H1 (cell line): ENCODE measurements at places on chromosomes 12 and 14.
A peak's percentile ranks its signal among the peaks of the same experiment; 100 is the strongest.

GRCh38 chr12:34296143-34297041 is 274.1 kb downstream of the ALG10 start:
- DNase-seq: no peak

GRCh38 chr12:124802361-124802760 is 61.3 kb downstream of the SCARB1 start:
- DNase-seq: no peak

DNA sequence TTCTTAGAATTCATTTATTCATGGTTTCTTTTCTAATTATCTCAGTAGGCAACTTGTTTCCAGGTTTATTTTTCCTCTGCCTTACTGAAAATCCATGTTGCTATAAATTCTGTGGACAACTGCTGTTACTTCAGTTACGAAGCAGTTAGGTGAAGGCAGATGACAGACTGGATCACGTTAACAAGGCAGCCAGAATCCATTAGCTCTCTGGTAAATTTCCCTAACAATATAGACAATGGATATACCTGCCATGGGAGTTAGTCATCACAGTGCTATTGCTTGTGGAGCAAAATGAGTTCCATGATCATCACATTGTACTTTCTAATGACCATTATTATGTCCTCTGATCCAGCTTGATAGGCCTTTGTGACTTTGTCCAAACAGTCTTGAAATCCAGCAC is 291.5 kb downstream of the NELL2 start:
- no peak for DNase-seq

DNA sequence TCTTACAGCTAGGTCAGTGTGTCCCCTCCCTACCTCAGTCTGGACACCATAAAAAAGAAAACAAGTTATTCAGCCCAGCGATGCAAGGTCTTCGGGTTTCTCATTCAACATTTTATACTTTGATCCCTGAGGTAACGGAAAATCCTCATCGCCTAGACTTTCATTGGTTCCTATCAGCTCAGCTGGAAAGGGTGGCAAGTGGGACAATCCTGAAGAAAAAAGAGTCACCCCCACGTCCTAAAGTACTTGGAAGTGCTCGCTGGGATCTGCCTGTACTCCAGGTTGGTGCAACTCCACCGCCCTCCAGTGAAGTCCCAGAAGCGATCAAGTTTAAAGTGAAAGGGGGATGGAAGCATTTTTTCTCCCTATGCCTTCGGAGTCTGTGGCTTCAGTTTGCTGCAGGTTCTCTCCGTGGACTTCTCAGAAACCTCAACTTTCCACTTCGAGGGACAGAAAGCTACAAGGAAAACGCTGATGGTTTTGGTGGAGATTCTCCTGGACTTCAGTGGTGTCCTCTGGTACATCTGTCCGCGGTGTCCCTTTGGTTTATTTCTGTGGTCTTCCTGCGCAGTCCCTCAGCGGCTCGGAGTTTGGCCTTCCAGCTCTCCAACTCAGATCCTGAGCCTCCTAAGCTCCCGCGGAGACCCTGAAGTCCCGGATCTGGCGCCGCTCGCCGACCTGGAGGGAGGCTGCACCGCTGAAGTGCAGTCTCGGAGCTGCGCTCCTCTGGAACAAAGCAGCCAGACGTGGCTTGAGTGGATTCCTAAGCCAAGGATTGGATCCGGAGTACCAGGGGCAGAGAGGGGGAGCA is 1.8 kb upstream of the LRFN5 start:
- DNase-seq: no peak

GRCh38 chr12:115934877-115935276 is 342.6 kb downstream of the MED13L start:
- DNase-seq: no peak

DNA sequence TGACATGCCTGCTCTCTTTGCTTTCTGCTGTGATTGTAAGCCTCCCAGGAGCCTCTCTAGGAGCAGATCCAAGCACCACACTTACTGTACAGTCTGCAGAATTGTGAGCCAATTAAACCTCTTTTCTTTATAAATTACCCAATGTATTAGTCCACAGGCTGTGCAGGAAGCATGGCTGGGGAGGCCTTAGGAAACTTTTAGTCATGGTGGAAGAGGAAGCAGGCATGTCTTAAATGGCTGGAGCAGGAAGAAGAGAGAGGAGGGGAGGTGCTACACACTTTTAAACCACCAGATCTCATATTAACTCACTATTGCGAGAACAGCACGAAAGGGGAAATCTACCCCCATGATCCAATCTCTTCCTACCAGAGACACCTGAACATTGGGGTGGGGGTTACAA is 108.9 kb downstream of the DERA start:
- DNase-seq: no peak

DNA sequence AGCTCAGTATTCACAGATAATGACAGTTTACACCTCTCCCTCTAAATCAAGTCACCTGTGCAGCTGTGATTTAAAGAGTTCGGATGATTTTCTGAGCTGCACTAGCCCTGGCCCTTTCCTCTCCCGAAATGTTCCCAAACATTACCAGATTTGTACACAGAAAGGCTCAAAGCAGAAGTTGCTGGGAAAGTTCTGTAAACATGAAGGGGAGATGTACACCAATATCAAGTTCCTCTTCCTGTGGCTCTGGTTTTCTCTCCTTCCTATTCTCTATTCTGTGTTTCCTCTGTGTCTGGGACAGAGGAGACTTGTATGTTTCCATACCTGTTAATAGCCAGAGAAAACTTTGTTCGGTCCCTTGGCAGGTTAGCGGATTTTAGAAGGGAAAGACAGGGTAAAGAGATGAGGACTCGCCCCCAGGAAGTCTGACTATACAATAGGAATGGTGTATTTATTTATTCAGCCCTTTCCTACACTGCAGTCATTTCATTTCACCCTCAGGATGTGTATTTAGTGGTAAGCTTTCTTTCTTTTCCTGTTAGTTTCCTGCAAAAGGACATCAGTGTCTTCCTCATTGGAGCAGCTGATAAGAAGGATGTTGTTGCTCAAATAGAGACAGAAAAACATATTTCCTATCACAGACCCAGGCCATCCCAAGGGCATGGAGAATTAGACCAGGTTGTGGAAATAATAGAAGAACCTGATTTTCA is 7.6 kb upstream of the NUMB start:
- DNase-seq: no peak

GRCh38 chr14:96888593-96888992 is 91.4 kb downstream of the VRK1 start:
- DNase-seq: no peak

GRCh38 chr12:46382408-46382963 is 9.9 kb upstream of the SLC38A2 start:
- no peak for DNase-seq

DNA sequence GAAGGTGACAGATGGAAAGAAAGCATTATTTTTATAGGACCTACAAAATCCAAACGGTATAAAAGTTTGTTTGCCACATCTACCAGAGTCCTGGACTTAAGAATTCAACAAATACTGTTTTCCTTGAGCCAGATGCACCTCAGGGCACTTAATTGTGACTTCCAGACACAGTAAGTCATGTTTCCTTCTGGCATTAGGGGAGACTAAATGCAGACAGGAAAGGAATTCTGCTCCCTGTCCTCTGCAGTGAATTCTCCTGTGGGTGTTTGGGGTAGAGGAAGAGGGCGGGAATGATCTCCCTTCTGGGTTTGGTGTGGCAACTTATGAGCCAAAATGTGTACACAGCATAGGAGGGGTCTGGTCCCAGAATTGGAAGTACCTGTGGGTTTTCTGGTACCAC is 93.9 kb upstream of the ZDHHC17 start:
- DNase-seq: no peak

DNA sequence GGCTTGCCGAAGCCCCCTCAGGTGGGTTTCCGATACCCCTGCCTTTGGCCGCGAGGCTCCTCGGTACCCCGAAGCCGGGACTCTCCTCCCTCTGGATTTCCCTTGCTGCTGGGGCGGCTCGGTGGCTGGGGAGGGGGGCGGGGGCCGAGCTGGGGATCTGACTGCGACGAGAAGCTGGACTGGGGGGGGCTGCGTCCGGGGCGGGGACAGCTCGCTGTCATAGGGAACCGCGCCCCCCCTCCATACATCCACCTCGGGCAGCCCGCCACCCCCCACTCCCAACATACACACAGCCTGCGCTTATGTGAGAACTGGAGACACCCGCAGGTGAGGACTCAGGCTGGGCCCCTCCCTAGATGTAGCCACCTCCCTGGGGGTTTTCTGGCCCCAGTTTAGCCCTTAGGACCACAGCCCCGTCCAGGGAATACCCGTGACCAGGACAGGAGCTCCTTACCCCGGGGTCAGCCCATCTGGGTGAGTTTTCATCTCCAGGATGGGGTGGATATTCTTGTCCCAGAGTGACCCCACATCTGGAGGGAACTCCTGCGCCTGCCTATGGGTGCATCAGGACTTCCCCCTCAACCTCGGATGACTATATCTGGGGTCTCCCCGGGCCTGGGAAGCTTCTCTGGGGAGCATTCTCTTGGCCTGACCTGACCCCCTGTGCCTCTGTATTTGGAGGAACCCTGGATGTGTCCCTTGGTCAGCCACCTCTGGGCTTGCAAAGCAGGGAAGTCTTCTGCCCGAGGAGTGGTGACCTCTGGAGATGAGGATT is 687 bp downstream of the ASIC1 start:
- no peak for DNase-seq

GRCh38 chr12:117486840-117487659 is 125.6 kb upstream of the NOS1 start:
- no peak for DNase-seq

- DNase-seq: no peak
Measured at GRCh38 chr14:85953265-85953664, 423.3 kb downstream of the FLRT2 start.

DNA sequence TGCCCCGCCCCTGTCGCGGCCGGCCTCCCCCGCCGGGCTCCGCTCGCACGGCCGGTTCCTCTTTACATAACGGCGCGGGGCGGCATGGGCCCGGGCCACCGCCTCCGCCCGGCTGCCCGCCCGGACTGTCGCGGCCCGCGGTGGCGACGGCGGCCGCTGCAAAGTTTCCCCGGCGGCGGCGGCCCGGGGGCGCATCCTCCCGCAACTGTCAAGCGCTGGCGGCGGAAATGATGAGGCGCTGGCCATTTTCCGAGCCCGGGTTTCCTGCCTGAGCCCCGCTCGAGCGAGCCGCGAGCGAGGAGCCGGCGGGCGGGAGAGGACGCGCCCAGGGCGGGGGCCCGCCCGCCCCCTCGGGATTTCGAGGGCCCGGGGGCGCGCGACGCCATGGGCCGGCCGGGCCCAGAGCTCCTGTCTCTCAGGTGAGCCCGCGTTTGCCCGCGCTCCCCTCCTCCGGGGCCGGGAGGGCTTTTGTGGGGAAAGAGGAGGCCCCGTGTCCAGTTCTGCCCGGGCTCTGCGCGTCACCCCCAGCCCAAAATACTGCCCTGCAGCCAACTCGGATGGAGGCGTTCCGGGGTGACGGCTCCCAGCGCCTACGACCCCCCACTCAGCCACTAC is at the start of gene SH2B3:
Gene SH2B3 (plus strand): TSS at position 65 of the 615 bp plus-strand sequence. CDS start 12,223 bp downstream, outside the sequence.
- no peak for DNase-seq

DNA sequence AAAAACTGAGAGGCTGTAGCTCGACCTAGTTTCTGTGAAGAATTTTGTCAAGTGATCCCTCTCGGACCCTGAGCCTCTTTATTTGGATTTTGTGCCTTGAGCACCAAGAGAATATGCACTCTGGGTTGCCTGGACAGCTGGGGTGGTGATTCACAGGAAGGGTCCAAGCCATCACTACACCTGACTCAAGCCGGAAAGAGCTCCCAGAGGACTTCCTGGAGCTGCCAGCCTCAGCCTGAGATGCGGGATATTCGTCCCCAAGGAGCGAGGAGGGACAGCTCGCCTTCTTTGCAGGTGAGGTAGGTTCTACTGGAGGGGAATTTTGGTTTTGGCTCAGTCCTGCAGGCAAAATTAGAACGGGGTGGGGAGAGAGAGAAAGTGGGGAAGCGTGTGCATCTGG is 94.3 kb downstream of the GALNT8 start:
- no peak for DNase-seq

DNA sequence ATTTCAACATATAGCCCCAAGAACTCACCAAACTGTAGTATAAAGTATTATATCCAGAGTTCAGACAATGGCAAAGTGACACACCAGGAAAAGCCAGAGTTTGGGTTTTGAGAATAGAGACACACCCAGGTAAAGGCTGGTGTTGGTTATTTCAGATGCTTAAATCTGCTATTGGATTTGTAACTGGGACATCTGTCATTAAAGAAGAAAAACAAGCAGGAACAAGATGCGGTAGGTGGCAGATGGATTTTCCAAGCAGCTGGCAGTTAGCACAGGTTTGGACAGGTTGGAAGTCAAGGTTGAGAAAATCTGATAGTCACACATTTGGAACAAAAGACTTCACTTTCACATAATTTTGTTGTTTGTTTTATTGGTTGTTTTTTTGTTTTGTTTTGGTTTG is 14.4 kb upstream of the CDK17 start:
- DNase-seq: no peak

GRCh38 chr12:24360907-24361306 is 411.4 kb upstream of the SOX5 start:
- no peak for DNase-seq

- no peak for DNase-seq
Measured at GRCh38 chr12:119797090-119797489, 80.0 kb downstream of the CIT start.

- DNase-seq: no peak
Measured at GRCh38 chr12:95291501-95291900, 73.9 kb downstream of the VEZT start.

DNA sequence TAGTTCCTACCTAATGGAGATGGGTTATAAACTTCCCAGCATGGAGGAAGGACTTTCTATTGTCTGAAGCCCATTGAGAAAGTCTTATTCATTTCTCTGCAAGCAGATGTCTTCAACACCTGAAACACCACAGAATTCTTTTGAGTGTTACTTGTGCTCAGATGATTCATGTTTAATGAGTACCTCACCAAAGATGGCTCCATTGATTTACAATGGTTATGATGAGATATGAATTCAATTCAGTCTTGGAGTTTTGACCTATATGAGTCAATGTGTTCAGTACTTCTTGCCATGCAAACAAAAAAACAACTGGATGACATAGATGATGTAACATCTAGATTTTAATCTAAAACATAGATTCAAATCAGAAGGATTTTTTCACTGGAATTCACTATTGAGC is 15.4 kb upstream of the PAWR start:
- no peak for DNase-seq

- peak; percentile 22 for DNase-seq
Measured at GRCh38 chr12:1882850-1883470, 35.5 kb downstream of the CACNA2D4 start.

DNA sequence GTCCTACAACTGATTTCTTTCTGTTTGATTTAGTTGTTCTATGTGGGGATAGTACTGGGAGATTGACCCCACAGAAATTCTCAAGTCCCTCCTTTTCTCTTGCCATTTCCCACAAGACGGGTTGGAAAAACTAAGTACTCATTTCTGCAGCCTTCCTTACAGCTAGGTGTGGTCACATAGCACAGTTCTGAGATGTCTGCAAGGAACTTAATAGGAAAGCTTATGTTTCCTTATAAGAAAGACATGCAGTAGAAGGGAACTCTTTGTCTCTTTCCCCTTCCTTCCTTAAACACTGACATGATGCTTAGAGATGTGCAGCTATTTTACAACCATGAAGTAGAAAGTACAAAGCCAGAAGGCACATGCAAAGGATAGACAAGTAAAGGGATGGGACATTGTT is 113.7 kb downstream of the PTPRR start:
- DNase-seq: no peak

- DNase-seq: no peak
Measured at GRCh38 chr14:91329486-91330014, 85.0 kb upstream of the GPR68 start.
